Endodermal cell (in vitro differentiated cells): ENCODE measurements at places on chromosomes 7 and 10.

DNA sequence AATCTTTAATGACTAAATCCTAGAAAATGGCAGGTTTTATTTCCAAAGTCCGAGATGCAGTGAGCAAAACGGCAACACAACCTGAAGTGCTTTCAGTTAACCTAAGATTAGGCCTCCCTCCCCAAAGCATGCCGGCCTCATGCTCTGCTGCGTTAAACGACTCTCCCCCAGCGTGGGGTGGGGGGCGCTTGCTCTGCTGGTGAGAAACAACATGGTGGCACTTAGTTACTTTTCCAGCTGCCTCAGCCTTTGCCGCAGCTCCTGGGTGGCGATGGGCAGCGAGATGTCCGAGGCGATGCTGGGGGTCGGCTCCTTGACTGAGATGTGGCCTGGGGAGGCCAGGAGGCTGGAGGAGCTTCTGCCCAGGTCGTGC lies 36.7 kb upstream of the NCAPG2 start:
- DNase-seq = no peak

DNA sequence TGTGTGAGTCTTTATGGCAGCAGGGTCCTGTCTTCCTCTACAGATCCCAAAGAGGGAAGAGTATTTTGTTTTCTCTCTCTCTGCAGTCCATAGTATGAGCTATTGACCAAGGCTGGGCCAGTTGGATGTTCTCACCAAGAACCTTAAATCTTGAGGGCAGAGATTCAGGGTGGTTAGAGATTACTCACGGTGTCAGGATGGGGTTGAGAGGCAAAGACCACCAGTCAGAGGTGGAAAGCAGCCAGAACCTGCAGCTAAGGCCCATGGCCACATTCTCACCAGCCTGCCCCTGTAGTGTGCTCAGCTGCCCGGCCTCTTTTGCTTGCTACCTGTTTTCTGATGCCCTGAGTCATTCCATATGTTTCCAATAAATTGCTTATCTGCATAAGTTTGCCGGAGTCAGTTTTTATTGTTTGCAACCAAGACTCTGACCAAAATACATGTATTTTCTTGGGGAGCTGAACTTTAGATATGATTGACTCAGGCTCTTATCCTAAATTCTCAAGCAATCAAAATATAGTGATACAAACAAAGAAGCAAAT lies 67.0 kb downstream of the MAP3K8 start:
- no peak for DNase-seq

GRCh38 chr10:111338805-111339204 lies 262.0 kb downstream of the ADRA2A start:
- no peak for DNase-seq

DNA sequence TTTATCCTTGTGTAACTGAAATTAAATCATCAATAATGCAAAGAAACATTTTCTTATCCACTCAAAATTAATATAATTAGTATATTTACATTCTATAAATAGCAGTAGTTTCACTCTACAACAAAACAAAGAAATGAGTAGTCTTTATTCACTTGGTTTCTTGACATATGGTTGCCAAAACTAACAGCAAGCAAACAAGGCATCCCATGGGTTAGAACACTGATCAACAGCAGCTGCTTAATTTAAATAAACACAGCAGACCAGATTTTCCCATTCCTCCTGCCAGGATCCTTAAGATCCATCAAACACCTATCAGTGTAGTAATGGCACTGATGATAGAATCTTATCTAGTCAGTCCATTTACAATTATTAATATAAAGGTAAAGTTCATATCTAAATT lies 22.1 kb downstream of the NCAPG2 start:
- DNase-seq = no peak

GRCh38 chr10:97843281-97843671 lies 6.4 kb upstream of the GOLGA7B start:
- no peak for DNase-seq

DNA sequence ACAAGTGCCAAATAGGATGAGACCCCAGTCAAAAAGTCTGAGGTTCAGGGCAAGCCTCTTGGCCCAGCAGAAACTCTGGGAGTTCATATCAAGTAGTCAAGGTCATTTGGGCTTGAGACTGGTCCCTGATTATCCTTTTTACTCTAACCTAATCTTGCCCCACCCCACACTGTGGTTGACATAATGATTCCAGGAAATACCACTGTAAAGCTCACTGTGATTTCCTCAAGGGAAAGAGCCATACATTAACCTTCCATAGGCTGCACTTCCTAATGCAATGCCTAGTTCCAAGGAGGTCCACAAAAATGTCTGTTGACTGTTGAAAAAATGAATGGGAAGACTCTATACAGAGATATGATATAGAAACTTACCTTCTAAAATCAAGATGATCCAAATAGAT lies 52.9 kb upstream of the CHCHD3 start:
- no peak for DNase-seq

- DNase-seq = no peak
Measured at GRCh38 chr10:34726862-34727261, 88.2 kb downstream of the PARD3 start.

GRCh38 chr7:10708447-10708846 lies 265.2 kb upstream of the PHF14 start:
- DNase-seq = peak; percentile 80

DNA sequence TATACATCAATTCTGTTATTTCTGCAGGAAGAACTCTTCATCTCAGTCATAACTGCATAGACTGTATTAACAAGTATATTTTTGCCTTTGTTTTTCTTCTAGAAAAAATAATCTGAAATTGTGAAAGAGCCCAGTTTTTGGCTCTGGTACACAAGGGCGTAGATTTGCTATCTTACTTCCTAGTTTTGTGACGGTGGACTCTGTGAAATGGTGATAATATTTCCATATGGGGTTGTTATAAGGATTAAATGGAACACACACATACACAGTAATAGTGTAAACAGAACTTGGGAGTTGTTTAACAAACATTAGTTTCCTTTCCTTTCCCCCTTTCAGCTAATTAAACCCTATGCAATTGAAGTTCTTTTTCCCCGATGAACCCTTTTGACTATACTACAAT lies 108.7 kb downstream of the MKLN1 start:
- no peak for DNase-seq

- no peak for DNase-seq
Measured at GRCh38 chr10:104317726-104318299, 20.5 kb downstream of the ITPRIP start.
